ENCODE measurements at places on chromosomes 1 and 21.

- DNase-seq: no peak
Measured at GRCh38 chr1:164601399-164602100, 42.6 kb downstream of the PBX1 start.

GRCh38 chr1:60367532-60367931 lies 294.0 kb upstream of the C1orf87 start:
- DNase-seq: no peak

DNA sequence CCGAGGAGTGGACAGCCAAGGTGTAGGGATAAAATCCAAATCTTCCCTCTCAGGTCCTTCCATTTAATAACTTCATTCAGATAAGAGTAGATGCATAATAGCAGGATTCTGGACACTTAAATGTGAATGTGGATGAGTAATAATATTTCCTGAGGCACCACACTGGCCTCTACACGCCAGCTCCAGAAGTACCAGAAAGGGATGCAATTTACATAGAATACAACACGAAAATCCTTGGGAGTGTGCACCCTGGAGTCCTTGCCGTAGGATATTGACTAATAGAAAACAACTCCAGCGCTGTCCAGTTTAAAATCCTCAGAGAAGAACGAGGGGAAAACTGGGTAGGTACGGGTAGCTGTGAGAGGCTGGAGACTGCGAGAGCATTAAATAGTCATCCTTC lies 6.9 kb downstream of the PLXNA2 start:
- no peak for DNase-seq

GRCh38 chr1:229893762-229894444 lies 173.1 kb upstream of the GALNT2 start:
- DNase-seq: no peak

DNA sequence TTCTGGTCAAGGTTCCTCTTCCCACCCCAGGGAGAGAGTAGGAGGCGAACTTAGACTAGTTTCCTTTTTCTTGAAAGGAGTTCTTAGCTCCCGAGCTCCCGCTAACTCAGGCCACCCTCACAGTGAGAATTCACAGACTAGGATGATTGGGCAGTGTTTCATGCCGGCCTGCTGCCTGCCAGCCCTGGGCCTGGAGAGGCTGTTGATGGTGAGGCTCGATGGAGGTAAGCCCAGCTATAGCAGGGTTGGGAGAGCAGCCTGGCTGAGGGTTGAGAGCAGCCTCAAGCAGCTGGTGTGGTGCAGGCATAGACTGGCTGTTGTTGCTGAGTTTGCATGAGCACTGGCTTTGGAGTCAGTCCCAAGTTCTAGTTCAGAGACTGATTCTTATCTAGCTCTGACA lies 274.4 kb downstream of the MATN1 start:
- no peak for DNase-seq

- no peak for DNase-seq
Measured at GRCh38 chr1:200161801-200162200, 134.3 kb downstream of the NR5A2 start.

GRCh38 chr1:23097316-23097715 lies 71.3 kb downstream of the LUZP1 start:
- DNase-seq: no peak

GRCh38 chr1:175197531-175197930 lies 5.0 kb upstream of the KIAA0040 start:
- no peak for DNase-seq

GRCh38 chr1:27218736-27219135 lies 15.7 kb upstream of the WDTC1 start:
- no peak for DNase-seq

- DNase-seq: peak; percentile 49
Measured at GRCh38 chr1:156471496-156472490, 28.8 kb downstream of the MEF2D start.

GRCh38 chr1:109398343-109399225 lies 866 bp upstream of the SORT1 start:
- DNase-seq: no peak

GRCh38 chr21:40837456-40837855 lies 9.5 kb downstream of the DSCAM start:
- no peak for DNase-seq

GRCh38 chr1:166673722-166674121 lies 165.6 kb upstream of the POGK start:
- DNase-seq: no peak

DNA sequence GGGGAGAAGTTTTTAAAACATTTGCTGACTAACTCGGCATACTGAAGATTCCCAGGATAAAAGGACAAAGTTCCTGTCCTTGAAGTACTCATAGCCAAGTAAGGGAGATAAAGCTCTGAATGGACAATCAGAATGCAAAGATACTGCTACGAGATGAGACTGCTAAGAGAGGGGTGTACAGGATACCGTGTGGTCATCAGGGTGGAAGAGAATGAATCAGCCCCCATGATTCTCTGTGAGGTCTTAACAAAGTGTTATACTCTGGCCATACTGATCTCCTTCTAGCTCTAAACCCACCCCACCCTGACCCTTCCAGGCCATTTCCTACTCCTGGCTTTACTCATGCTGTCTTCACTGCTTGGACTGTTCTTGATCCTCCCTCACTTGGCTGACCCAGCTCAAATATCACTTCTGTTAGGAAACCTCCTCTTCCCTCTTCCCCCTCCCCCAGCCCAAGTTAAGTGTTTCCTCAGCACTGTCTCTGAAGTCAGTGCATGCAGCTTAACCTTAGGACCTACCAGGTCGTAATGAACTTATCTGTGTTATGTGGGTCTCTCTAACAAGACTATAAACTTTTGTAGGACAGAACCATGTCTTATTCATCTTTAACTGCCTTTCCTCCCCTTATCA lies 15.8 kb upstream of the MAGOH start:
- no peak for DNase-seq

DNA sequence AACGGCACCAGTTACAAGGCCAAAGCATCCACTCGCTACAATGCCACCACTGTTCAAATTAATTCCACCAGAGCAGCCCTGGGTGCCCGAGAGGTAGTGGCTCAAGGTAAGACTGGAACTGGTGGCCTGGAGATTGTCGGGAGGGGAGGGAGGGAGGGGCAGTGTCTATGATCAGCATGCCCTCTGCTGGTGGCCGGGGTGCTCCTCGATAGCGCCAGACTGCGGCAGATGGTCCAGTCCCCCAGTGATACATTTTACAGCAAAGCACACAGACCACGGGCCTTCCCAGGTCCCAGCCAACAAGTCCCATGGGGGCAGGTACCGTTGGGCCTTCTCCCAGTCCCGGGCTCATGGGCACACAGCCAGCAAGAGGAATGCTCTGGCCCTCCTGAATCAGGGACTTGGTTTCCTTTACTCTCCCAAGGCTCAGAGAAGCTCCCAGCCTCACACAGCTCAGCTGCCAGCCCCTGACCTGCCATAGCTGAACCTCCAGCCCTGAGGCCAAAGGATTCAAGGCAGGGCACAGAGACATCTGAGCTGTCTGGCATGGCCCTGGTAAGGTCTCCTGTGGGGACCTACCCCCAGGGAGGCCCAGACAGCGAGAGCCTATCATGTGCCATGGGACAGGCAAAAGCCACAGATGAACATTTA lies 15.3 kb downstream of the ACOT7 start:
- no peak for DNase-seq

GRCh38 chr1:245383396-245384330 lies 228.9 kb downstream of the KIF26B start:
- no peak for DNase-seq

GRCh38 chr1:85448358-85448757 lies 16.6 kb downstream of the DDAH1 start:
- DNase-seq: no peak

GRCh38 chr1:172566196-172566997 lies 33.4 kb downstream of the SUCO start:
- no peak for DNase-seq

GRCh38 chr1:53822931-53823330 lies 15.2 kb downstream of the NDC1 start:
- no peak for DNase-seq

GRCh38 chr1:231170875-231171274 lies 9.0 kb downstream of the TRIM67 start:
- DNase-seq: no peak

- no peak for DNase-seq
Measured at GRCh38 chr1:16924919-16925477, 3.3 kb downstream of the CROCC start.

- DNase-seq: no peak
Measured at GRCh38 chr1:198726455-198726854, 87.6 kb downstream of the PTPRC start.

- no peak for DNase-seq
Measured at GRCh38 chr21:27300770-27301169, 333.9 kb upstream of the ADAMTS5 start.

- no peak for DNase-seq
Measured at GRCh38 chr1:182666706-182667105, 17.7 kb downstream of the RGS8 start.

- DNase-seq: no peak
Measured at GRCh38 chr1:45913183-45913683, 109.8 kb downstream of the MAST2 start.

GRCh38 chr1:46554597-46555381 lies 3.3 kb upstream of the KNCN start:
- no peak for DNase-seq

- DNase-seq: no peak
Measured at GRCh38 chr1:57819893-57820292, 396.0 kb upstream of the DAB1 start.

GRCh38 chr1:79472067-79472656 lies 465.6 kb upstream of the ADGRL4 start:
- no peak for DNase-seq

DNA sequence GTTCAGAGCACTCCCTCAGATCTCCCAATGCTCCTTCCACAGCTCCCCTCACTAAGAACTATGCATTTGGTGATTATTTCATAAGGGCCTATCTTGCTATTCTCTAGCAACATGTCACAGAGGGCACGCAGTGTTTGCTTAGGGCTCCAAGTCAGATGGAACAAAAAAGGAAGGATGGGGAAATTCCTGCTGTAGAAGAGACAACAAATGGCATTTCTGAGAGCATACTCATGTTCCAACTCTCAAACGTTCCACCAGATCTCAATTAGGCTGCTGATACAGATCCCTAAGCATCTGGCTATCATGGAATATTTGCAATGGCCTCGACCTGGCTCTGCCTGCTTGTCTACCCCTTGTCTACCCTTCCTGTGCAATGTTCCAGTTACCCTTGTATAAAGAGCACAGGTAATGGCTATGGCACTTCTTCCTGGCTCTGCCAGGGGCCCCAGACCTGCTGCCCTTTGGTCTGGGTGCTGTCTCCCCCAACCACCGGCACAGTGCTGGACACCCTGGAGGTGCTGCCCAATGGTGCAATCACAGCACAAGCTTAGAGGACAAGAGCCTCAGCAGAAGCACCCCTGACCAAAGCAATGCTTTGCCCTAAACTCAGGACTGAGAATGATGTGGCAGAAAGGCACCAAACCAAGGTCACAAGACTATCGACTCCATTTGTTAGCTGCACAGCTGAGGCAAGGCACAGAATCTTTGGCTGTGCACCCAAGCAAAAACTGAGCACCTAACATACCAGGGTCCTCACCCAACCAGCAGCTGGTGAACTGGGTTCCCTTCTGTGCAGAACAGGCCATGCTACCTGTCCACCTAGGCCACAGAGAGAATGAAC lies 3.6 kb downstream of the PARP1 start:
- DNase-seq: no peak

DNA sequence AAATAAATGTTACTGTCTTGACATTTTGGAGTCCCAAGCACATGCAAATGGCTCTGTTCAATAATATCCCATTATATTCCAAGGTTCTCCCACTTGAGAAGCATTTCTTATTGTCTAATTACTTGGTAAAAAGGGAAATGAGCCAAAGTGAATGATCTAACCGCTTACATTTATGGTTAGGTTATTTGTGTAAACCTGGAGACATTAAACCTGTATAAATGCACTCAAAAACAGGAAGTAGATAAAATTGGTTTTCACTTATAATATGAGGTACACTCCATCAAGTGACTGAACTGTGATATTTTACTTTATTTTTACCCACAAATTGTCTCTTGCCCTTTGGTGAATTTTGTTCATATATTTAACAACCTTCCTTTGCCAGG lies 26.8 kb downstream of the KIF1B start:
- no peak for DNase-seq

- DNase-seq: no peak
Measured at GRCh38 chr1:199982606-199983005, 44.9 kb upstream of the NR5A2 start.

DNA sequence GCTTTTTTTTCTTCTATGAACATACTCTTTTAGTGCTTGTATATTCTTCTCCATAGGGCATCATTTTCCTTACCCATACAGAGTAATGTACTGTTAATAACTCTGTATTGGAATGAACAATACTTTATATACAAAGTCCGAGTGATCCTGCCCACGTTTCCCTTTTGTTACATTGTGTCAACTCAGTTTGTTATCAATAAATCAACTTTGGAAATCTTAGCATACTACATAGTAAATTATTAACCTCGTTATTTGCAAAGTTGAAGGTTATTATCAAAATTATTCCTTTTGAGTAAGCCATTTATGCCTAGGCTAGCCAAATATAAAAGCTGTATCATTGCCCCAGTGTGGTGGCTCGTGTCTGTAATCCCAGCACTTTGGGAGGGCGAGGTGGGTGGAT lies 937.4 kb upstream of the TMPRSS15 start:
- DNase-seq: no peak

GRCh38 chr1:41101950-41102607 lies 80.6 kb upstream of the SLFNL1 start:
- DNase-seq: no peak

- DNase-seq: peak; percentile 36
Measured at GRCh38 chr1:113675302-113675701, 84.0 kb downstream of the PHTF1 start.

DNA sequence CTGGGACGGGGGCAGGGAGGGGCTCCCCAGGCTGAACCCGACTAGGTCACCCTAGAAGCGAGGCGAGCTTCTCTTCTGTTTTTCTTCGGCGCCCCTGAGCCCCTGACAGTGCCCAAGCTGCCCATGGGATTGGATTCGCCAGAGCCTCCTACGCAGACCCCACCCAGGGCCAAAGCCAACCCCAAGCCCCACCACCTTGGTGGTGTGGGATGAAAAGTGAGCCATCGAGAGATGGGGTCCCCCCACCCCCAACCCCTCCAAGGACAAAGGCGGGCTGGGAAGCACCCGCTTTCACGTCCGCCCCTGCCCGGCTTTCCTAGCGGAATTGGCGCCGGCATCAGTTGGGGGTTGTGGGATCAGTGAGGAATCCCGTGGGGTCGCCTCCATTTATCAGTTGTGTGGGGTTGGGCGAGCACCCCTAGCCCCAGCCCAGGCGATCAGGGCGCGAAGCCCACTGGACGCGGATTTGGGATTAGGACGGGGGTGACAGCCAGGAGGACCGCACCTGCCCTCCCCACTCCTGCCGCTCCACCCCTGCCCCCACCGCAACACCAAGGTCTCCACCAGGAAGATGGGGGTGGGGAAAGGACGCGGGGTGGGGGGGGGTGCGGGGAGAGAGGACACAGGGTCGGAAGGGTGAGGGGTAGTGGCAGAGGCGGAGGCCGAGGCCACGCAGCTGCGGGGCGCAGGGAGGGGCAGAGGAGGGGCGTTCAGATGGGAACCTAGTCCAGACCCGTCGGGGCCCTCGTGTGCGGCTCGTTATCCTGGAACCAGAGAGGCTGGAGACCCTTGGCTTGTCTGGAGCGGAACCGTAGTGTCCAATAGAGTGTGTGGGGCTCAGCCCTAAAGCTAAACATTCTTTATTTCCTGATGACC lies 4.4 kb downstream of the TSPEAR start:
- no peak for DNase-seq

GRCh38 chr1:93770640-93771039 lies 89.0 kb upstream of the BCAR3 start:
- DNase-seq: no peak

Measured in NCI-H1930 (cell line).